ENCODE measurements at places on chromosomes 7 and 10. TPM values are rescaled to one million over a fixed set of nuclear protein-coding genes. Genes with fewer than 3 reads are reported as not detected.

SPDYE9 gene
- not detected for total RNA-seq

SUGCT gene
- total RNA-seq = 0.44 TPM

KRIT1 gene
- total RNA-seq = 54.2 TPM

ATOH7 gene
- total RNA-seq = not detected

GRID1 gene
- not detected for total RNA-seq

SEMA4G gene
- 1.2 TPM for total RNA-seq

MLXIPL gene
- total RNA-seq = not detected

PNLIPRP1 gene
- total RNA-seq = not detected

CPA4 gene
- not detected for total RNA-seq

CUBN gene
- 3.2 TPM for total RNA-seq

NRAP gene
- not detected for total RNA-seq

PDGFA gene
- total RNA-seq = 0.53 TPM

Data from activated naive CD8-positive, alpha-beta T cell treated with anti-CD3 and anti-CD28 coated beads, Interleukin-2, amount 10 ng/mL, durations not matched to agents 7 days and 5 days (primary cell).